ENCODE measurements at places on chromosomes 2 and 18.

GRCh38 chr2:212766921-212767320 lies 228.3 kb upstream of the ERBB4 start:
- DNase-seq: no peak

GRCh38 chr2:2527148-2527547 lies 196.1 kb upstream of the MYT1L start:
- DNase-seq: no peak

DNA sequence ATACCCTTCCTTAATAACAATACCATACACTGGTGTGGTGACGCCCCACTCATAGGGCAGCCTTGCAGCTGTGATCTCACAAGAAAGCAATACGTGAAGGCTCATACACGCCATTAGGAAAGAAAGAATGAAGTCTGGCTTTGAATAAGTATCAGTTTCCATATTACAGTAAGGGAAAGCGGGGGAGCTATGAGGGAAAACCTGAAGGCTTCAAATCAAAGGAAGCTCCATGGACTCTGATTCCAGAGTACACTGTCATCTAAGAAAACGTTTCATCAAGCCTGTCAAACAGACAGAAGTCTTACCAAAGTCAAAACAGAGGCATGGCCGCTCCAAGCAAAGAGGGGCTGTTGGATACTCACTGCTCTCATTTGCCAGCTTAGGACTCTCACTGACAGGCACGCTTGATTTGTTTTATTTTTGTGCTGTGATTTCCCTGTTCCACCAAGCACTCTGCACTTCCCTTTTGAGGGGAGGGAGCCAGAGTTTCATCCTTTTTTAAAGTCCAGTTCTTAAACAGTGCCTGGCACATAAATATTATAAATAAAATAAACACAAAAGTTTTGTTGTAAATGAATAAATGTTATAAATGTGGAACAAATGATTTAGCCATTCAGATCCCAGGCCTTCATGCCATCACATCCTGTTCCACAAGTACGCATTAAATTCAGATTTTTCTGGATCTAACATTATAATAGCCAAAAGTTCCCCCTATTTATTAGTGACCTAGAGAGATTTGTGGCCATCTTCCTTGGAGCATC lies 221.2 kb downstream of the PIEZO2 start:
- DNase-seq: no peak

GRCh38 chr18:23227726-23228070 lies 92.4 kb downstream of the CABLES1 start:
- no peak for DNase-seq

DNA sequence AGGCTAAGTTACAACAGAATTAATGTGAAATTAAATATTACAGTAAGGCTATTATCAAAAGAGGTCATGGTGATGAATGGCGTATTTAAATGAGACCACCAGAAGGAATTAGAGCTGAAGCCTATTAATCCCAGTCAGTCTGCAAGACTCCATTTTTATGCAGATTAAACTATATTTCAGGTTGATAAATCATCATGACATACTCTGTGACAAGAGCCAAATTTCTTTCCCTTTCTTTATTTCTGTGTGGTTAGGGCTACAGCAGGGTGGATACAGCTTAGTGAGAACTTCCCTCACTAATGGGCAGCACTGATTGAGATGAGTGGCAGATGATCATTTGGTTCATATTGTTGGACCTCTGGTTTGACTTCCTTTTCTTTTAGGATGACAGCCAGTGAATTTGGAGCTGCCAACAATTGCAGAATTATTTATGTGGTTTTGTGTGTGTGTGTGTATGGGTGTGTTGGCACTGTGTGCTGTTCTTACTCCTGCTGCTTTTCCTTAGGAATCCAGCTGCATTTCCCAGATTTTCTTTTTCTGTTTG lies 481.3 kb downstream of the PIK3C3 start:
- DNase-seq: no peak

DNA sequence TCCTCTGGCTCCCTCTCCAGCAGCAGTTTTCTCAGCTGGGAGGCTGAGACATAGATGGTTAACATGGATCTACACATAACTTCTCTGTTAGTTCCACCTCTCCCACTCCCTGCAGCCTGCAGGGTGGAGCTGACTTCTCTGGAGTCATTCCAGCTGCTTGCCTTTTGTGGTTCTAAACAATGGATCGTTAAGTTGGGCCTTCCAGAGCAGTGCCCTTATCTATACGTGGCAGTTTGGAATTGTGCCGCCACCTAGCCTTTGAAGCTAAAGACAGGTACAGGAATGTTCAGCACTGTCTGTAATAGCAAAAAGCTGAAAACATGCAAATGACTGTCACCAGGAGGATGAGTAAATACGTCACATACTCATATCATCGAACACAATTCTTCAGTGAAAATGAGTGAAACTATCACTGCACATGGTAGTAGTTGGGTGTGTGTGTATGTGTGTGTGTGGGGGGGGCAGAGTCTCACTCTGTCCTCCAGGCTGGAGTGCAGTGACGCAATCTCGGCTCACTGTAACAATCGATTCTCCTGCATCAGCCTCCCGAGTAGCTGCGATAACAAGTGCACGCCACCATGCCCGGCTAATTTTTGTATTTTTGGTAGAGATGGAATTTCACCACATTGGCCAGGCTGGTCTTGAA lies 50.3 kb downstream of the SH2D6 start:
- DNase-seq: no peak

DNA sequence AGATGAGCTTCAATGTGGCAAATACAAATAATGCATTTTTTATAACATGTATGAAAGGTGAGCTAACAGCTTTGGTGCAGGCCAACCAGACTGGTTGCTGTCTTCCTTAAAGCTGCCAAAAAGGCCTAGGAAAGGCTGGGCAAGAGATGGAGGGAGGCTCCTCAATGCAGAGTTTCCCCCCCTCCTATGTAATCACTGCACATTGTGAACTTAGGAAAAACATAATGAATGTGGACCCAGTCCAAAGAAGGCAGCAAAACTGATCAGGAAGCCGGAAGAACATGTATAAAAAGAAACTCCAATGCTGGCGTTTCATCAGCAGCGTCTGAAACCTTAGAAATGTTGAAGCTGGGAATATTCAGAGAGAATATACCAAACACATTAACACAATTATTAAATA lies 84.2 kb upstream of the LYPD6 start:
- no peak for DNase-seq

DNA sequence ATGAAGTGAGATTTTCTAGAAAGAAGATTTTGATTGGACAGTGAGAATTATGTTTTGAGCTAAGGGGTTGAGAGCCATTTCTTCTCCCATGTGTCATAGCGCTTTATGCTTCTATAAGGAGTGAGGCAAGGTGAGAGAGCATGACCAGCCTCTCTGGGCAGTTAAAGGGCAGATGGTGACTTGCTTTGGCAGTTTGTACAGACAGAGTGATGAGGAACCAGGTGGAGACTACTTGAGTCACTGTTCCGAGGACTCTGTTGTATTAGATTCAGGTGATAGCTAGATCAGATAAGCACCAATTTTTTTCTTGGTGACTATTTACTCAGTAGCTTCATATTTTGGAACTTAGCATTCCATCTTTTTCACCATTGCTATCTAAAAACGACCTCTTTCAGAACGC lies 4.5 kb downstream of the CRIM1 start:
- DNase-seq: no peak

DNA sequence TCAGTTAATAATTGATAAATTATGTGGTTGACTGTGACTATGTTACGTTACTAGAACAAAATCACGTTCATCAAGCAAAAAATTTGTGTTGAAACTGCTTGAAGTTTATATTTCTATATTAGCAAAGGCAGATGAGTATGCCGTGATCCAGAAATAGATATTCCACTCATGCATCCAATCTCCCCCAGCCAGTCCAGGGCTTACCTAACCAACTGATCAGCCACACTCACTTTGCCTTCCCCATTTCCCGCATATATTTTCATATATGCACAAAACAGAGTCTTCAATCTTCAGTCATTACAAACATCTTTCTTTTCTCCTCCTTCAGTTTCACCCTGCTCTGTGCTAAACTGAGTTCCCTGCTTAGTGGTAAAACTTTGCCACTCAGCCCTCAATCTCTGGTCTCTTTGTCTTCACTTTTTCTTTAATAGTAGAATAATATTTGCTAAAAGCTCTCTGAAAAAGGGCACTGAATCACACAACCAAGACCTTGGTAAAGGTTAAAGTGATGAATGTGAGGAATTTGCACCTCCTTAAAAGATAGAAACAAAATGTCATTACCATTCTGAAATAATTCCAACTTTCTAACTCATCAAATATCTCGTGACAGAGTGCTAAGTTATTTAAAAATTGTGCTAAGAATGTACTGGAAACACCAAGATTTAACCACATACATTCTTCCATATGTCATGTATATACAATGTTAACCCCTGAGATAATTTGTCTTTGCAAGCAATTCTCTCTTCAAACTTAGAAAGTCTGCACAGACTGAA lies 893.2 kb upstream of the CRIM1 start:
- no peak for DNase-seq

DNA sequence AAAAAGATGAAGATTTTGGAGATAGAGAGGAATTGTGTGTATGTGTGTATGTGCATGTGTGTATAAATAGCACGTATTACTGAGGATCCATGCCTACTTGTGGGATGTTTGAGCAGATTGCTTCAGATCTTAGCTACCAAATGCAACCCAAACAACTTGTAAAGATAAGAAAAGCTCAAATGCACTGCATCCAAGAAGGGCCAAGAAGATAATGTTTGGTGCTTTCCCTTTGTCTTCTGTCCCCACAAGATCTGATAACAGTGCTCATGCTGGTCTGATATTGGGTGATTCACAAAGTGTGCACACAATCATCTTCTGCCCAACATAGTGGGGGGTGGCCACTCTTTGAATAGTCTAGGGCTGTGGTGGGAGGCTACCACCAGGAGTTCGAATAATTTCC lies 284.8 kb upstream of the CYRIA start:
- DNase-seq: no peak

DNA sequence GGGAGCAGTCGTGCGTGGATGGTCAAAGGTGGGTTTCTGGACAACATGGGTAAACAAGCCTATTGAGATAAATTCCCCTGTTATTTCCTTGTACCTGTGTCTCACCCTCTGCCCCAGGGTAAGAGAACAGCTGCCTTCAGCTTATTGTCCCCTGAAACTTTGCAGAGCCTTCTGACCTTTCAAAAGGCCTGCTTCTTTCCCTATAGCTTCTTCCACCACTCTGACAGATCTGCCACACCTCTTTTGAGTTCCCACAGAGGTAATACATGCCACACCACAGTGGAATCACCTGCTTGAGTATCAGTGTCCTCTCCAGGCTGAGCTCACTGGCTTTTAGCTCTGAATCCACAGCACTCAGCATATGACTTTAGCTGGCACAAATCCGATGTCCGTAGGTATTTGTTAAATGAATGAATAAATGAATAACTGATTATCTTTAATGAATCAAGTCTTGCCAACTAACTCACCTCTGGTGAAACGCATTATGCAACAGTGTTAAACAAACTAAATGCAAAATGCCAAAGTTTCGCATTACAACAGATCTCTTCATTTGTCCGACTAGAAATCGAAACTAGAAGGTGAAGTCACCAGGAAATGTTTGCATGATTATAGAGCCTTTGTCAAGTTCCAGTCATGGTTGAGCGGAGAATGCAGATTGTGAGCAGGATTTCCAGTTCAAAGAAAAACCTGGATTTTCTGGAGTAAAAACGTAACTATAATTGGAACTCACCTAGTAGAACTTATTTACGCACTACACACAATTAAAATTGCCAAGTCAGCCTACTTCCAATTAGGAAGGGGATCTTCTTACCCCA lies 16.4 kb downstream of the DYNAP start:
- peak; percentile 12 for DNase-seq

DNA sequence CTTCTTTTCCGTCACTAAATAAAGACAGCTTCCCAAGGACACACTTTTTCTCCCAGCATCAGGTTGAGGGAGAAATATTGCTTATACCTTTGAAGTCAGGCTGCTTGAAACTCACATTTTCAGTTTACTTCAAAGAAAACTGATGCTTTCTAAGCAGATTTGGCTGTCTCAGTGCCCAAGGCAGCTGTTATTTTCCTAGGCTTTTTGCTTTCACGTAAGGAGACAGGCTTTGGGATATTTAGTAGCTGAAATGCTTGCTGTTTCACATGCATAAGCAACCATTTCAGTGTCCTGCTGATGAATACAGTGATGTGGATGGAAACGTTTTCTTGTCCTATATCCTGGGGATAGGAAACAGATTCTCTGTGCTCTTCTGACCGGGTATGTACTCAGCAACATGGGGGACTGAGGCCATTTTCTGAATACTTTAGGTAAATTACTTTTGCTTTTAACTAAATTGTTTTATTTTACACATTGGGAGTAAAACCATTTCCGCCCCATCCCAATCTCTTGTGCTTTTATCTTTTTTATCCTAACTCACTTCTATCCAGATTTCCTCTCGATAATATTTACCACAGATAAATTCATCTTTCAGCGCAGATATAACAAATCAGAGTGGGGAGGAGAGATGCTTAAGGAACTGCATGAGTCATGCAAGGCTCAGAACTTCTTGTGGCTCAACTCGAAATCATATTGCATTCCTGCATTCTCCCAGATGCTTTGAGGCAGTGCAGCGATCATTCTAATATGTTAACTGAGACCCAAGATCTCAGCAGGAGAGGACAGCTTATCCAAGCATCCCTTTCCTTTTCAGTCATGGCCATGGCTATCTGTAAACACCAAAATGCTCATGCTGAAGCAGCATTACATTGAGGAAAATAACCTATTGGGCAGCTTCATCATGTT lies 22.2 kb downstream of the GALR1 start:
- DNase-seq: no peak

- DNase-seq: peak; percentile 22
Measured at GRCh38 chr2:196927376-196928225, 1.1 kb upstream of the PGAP1 start.

DNA sequence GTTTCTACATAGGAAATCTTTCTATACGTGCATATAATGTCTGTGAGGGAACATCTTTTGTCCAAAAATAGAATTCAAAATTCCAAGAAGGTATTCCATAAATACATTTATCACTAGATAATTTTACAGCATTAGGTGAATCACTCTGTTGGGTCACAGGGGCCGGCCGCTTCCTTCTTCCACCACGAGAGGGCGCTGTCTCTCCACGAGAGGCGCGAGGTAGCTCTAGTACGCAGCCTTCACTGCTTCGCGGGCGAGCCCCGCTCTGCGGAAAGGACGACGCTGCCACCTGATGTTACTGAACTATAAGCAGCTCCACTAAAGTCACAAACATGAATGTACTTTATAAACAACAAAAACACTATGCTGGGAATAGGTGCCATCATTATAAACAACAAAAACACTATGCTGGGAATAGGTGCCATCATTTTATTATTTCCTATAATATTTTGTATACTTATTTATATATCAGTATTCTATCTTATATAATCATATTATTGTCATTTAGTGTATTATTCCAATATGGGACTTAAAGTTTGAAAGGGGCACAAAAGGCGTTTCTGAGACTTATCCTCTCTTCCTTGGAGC lies 69.4 kb upstream of the REV1 start:
- peak; percentile 34 for DNase-seq

- DNase-seq: no peak
Measured at GRCh38 chr2:190864375-190864774, 16.2 kb upstream of the GLS start.

- DNase-seq: peak; percentile 52
Measured at GRCh38 chr2:11539317-11540147, 5.7 kb downstream of the GREB1 start.

DNA sequence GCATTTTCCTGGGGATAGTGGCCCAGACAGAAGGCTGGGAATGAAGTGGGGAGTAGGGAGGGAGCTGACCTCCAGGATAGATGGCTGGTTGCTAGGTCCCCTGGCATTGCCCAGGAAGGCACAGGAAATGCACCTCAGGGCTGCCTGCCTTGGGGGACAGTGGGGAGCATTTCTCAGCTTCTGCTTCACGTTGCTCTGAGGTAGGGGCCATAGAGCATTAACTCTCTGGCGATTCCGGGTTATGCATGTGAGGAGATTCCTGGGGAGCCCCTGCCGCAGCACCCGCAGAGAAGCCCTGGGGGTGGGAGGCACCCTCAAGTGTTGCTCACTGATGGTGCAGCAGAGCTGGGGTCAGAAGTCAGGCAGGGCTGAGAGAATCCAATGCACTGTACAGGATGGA lies 256.5 kb downstream of the CYP26B1 start:
- no peak for DNase-seq

Data from left renal pelvis (tissue), 4 donors.